ENCODE measurements at places on chromosomes 16 and 17.
A peak's percentile ranks its signal among the peaks of the same experiment; 100 is the strongest.

- DNase-seq, result peak; percentile 38
Measured at GRCh38 chr16:75385507-75386152, 47.7 kb downstream of the CFDP1 start.

GRCh38 chr17:48961516-48962233 is 6.7 kb downstream of the GIP start:
- DNase-seq, result no peak

DNA sequence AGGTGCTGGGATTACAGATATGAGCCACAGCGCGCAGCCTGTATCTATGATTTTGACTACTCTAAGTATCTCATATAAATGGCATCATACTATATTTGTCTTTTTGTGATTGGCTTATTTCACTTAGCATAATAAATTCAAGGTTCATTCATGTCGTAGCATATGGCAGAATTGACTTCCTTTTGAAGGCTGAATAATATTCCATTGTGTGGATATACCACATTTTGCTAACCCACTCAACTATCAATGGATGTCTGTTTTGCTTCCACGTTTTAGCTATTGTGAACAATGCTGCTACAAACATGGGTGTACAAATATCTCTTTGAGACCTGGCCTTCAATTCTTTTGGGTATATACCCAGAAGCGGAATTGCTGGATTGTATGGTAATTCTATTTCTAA is 10.1 kb downstream of the PLXDC1 start:
- DNase-seq, result no peak

- DNase-seq, result no peak
Measured at GRCh38 chr17:29388937-29389336, 1.2 kb upstream of the TAOK1 start.

DNA sequence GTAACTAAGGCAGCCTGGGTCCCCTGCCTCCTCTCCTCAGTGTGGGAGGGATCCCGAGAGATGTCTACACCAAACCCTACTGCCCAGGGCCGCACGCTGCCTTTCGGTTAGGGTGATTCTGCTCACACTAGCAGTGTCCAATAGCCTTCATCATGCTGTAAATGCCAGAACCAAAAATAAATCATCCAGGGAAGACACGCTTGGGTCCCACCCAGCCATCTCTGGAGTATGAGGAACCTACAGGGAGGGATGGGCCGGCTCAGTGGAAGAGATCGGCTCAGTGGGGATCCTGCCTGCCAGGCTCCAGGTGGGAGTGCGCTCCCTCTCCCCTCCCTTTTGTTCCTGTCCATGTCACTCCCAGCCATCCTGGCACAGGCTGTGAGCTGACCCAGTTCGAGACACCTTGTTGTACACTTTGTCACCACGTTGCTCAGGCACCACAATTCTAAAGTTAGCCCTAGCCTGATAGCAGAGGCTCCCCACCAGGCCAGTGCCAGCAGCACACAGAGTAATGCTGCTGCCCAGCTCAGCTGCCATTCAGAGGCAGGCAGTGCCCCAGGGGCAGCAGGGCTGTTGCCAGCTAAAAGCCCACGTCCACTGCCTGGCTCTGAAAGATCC is 24.5 kb downstream of the PEMT start:
- DNase-seq, result no peak

All from dermis microvascular lymphatic vessel endothelial cell (primary cell).